ENCODE measurements at places on chromosomes 1 and 21.
A peak's percentile ranks its signal among the peaks of the same experiment; 100 is the strongest.

- no peak for DNase-seq
Observed at GRCh38 chr1:33242652-33243051, 13.6 kb upstream of the ZNF362 start.

DNA sequence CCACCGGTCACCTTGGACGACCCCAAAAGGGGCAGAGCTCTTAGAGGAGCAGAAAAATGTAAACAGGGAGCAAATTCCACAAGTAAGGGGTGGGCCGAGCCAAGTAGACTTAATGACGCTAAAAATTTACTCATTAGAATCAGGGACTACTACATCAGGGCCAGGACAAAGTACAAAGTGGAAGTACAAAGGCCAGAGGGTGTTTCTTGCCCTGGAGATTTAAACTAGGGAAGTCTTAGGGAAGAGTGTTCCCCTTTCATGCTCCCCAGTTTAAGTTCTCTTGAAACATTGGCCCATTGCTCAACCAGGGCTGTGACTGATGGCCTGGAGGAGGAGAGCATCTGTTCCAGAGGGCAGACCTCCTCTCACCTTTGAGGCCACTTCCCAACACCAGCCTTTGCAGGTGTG lies 48.6 kb downstream of the BACH1 start:
- no peak for DNase-seq

GRCh38 chr1:41045740-41046139 lies 24.2 kb upstream of the SLFNL1 start:
- no peak for DNase-seq

DNA sequence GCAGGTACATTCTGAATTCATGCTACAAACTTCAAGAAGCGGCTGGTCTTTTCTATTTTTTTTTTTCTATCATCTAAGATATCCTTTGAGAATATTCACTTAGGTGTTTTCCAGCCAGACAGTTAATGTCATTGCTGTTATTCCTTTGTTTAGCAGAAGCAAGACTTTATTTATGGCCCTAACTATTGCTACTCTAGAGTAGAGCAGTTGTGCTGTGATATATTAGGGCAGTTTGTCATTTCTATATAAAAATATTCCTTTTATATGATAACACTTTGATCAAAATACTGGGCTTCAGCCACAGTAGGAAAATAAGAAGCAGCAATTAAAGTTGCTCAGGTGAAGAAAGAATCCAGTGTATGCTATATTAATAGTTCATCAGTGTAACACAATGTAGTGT lies 959.3 kb downstream of the NCAM2 start:
- DNase-seq, result no peak

- no peak for DNase-seq
Observed at GRCh38 chr1:36977731-36978406, 56.4 kb downstream of the GRIK3 start.

DNA sequence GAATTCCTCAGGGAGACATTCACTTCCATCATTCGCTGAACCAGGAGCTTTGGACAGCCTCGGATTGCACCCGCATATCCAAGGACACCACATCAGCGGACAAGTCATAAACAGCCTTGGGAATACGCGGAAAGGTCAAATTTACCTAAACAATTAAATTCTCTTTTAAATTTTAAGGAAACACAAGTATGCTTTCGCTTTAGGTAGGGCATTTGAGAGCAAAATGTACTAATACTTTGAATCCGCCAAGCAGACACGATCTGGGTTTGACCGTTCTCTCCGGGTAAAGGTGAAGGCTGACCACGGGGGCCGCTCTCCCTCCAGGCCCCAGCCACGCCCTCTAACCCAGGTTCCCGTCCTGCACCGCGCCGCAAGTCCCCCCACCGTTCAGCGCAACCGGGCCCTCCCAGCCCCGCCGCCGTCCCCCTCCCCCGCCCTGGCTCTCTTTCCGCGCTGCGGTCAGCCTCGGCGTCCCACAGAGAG lies 479 bp upstream of the ACADM start:
- DNase-seq, result peak; percentile 55

DNA sequence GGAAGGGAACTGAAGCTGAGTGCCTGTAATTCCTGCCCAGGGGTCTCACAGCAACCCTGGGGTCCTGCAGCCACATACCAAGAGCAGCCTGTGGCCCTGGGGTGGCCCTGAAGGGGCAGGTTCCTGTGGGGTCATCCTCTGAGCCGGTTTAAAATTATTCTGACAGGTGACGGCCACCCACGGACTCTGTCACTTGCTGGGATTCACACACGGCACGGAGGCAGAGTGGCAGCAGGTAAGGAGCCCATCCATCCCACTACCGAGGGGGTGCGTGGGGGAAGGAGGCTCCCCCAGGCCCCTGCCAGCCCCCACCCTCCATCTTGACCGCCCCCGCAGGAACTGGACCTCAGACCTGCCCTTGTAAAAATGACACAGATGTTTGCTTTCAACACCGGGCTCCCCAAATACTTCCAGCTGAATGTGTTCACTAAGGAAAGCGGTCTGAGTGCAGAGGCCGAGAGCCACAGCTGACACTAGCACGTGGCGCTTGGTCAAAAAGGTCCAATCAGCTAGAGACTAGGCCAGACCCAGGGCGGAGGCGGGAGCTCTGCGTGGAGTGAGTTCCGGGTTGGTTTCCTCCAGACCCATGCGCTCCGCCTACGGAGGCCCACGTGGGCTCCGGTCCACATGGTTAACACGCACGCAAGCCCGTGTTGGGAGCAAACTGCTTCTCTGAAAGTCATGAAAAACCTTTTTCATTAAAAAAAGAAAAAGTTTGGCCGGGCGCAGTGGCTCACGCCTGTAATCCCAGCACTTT lies 10.0 kb downstream of the YBEY start:
- DNase-seq, result peak; percentile 48

DNA sequence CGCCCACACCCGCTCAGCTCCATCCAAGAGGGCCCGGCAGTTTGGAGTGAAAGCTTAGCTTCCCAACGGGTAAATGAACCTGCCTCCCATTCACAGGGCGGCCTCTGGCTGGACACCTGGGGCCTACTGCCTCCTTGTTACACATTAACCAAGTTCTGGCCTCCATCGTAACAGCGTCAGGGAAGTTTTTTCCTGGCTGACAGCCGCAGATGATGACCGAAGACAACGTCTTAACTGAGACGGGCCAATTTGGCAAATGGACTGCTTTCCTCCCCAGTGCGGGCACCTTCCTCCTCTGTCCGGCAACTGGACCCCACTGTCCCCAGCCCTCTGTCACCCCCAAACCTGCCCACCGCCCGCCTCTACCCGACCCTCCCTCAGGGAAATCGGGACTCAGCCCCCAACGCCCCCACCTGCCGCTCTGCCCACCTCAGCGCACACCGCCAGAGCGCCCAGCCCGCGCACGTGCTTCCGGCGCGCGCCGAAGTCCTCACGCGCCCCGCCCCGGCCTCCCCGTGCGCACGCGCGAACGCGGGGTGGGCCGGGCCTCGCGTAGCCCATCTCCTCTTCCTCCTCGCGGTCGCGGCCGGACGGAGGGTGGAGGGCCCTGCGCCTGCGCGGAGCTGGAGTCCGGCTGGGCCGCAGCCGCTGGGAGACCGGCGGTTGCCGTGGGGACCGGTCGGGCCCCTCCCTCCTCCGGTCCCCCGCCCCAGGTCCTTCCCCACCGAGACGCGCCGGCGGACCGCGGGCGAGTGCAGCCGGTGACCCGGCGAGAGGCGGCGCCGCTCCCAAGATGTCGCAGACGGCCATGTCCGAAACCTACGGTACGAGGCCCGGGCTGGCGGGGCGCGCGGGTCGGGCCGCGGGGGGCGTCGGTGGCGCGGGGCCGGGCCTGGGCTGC lies at the start of gene RAB4A:
RAB4A (plus strand) TSS at position 565 of the 901 bp plus-strand sequence; CDS start at position 794, 229 bp downstream.
- DNase-seq, result peak; percentile 48

DNA sequence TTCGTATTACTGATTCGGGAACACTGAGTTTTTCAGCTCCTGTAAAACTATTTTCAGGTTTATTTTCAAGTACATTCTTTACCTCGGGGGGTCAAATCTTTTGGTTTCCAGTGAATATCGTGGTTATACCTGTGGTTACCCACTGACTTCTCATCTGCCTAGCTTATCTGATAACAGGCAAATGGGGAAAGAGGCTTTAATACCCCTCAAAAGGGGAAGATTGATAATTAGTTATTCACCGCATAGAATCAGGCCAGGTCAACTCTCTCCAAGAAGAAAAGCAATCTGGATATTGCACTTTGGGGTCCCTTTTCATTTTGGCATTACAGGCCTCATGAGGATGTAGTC lies 23.0 kb downstream of the RUNX1 start:
- no peak for DNase-seq

GRCh38 chr21:39788383-39788782 lies 43.4 kb downstream of the IGSF5 start:
- no peak for DNase-seq

- no peak for DNase-seq
Observed at GRCh38 chr21:17746920-17747319, 72.2 kb downstream of the C21orf91 start.

DNA sequence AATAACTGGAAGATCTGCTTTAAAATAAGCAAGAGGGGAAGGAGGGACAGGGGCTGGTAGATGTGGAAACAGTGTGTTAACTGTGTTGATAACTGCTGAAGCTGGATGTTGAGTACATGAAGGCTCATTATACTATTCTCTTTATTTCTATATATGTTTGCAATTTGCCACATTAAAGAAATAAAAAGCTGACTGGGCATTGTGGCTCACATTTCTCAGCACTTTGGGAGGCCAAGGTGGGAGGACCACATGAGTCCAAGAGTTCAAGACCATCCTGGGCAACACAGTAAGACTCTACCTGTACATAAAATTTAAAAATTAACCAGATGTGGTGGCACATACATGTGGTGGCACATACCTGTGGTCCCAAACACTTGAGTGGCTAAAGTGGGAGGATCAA lies 6.7 kb downstream of the ASH1L start:
- DNase-seq, result no peak

- no peak for DNase-seq
Observed at GRCh38 chr1:209511169-209511568, 72.3 kb upstream of the CAMK1G start.

DNA sequence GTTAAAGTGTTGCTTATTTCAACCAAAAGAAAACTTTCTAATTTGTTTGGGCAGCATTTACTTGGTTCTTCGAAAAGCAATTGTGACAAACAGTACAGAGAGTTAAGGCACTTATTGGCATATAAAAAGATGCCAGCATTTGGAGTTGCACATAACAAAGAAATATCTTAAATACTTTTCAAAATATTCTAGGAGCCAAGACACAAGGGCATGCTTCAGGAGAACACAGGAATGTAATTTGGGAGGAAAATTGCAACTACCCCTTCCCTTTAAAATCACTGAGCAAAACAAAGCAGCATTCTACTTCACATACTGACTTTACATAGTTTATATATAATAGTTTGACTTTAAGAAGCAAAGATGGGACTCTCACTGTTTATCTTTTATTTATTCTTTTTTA lies 4.6 kb upstream of the TIE1 start:
- DNase-seq, result no peak

- DNase-seq, result no peak
Observed at GRCh38 chr1:162353078-162353477, 23.6 kb downstream of the SPATA46 start.

DNA sequence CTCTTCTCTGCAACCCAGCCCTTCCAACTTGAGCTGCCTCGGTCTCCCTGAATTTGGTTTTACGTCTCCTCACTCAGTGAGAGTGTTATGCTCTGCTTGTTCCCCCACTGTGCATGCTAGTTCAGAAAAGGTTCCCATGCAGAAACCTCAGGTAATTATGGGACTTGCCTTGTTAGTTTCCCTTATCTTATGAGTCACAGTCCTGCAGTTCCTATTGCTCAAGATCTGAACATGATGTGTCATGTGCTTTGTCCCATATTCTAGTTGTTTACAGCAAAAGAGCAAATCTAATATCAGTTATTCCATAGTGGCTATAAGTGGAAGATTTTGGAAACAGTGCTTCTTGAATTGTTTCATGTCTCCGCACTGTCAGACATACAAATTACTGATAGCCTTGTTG lies 74.4 kb downstream of the DUSP10 start:
- no peak for DNase-seq

DNA sequence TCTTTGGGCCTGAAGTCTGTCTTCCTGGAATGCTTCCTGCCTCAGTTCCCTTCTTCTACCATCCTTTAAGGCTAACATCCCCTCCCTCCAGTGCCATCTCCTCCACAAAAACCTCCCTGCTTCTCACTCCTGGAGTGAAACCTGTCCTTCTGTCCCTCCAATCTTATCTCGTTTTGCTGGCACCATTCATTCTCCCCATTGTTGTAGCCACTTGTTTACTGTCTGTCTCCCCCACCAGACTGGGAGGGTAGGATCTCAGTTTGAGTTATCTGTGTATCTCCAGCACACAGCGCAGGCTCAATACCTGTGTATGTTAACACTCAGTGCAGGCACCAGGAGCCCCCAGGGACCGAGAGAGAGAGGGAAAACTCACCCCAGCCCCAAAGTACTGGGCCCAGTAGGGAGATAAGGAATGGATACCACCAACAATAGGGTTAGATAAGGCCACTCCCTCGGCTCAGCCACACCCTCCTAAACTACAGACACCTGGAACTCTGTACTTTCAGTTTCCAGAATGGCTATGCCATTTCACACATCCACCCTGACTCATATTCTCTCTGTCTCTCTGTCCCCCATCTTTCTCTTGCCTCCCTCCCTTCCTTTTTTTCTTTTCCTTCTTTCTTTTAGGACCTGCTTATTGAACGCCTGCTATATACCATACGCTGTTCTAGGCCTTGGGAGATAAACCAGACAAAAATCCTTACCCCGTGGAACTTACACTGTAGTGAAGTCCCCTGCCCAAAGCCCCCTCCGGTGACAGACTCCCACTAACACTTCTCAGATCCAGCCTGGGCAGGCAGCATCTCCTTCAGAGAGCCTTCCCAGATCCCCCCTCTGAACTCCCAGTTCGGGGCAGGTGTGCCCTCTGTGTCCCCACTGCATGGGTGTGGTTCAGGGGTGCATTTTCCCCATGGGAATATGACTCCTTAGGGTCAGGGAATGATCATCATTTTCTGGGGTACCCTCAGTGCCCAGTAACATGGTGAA lies 3.3 kb upstream of the SSBP3 start:
- peak; percentile 33 for DNase-seq

- DNase-seq, result no peak
Observed at GRCh38 chr1:44415013-44415412, 10.0 kb downstream of the RNF220 start.

- no peak for DNase-seq
Observed at GRCh38 chr1:240824238-240824637, 212.3 kb upstream of the GREM2 start.

DNA sequence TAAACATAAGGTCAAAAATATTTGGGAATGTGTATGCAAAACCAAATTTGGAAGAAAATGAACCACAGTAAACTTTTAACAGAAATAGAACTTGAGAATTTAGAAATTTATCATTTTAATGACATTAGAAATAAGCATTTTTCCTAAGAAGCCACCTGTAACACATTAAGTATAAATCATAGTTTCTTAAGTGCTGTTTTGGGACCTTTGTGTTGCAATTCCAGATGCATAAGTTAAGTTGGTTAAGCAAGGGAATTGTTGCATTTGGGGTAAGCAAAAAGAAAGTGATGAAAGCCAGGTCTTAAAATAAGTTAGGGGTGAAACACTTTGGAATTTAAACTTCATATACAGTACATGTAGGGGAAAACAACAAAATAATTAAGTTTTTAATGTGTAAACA lies 49.8 kb downstream of the CDKN2C start:
- no peak for DNase-seq

DNA sequence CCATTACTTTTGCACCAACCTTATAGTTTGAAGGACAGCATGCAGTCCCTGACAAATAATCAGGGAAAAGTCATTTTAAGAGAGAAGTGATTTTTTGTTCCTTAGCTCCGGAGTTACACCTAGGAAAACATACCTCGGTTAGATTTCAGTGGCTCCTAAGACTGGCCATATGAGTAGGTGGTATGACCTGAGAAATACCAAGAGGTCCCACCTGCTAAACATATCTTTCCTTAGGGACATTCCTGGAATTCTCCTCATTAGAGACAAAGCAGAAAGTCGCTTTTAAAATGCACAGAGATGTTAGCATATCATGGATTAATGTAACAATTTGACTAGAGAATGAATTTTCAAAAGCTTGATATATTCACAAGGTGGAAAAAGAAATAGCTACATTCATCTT lies 84.2 kb upstream of the RNPC3 start:
- no peak for DNase-seq
